NCI-H2081 (cell line): ENCODE measurements at places on chromosomes 1 and 21.

DNA sequence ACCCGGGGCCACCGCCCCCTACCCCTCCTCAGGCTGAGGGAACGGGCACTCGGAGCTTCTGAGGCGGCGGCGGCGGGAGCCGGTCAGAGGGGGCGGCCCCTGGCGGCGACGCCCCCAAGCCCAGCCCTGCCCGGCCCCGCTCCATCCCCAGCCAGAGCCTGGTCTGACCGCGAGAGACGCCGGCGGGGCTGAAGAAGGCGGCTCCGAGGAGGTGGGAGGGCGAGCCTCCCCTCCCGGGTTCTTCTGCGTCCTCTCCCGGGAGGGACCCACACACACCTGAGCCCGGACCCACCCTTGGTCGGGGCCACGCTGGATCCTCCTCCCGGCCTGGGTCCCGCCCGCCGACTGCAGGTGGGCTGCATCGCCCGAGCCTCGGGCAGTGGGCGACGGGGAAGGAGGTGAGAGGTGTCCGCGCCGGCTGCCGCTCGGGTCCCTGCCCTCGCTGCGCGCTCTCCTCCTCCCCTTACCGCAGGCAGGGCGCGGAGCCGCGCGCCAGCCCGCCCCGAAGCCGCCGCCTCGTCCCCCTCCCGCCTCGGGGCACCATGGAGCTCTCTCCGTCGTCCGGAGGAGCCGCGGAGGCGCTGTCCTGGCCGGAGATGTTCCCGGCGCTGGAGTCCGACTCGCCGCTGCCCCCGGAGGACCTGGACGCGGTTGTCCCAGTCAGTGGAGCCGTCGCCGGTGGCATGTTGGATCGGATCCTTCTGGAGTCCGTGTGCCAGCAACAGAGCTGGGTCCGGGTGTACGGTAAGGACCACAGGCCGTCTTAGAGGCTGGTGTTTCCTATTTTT lies at the start of gene RASAL2:
Gene RASAL2 (plus strand): TSS at position 154 of the 788 bp plus-strand sequence. CDS start 389 bp downstream, at position 543.
- peak; percentile 51 for DNase-seq

DNA sequence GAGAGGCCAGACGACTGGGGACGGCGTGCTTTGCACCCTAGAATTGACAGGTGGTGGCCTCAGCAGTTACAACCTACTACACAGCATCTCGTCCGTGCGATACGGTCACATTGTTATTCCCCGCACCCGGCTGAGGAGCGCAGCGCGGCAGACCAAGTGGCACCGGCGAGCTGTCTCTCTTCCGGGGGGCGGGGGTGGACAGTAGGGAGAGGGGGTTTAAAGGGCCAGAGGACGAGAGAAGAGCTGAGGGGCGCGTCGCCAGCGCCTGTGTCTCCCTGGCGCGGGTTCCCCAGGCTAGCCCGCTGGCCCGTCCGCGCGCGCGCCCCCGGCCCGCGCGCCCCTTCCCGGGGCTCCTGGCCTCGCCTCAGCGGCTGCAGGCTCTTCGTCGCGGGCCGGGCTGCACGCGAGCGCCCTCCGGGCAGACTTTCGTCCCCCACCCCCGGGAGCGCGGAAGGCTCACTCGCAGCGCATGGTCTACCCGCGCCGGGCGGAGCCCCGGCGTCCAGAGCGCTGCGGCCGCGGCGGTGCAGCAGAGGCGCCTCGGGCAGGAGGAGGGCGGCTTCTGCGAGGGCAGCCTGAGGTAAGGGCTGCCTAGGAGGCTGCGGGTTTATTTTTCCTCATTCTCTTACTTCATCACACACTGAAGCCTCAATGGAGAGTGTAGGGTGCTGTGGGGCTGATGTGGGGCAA lies at the start of gene PDE4B:
Gene PDE4B (plus strand): TSS at position 227 of the 690 bp plus-strand sequence.
- DNase-seq: peak; percentile 61

DNA sequence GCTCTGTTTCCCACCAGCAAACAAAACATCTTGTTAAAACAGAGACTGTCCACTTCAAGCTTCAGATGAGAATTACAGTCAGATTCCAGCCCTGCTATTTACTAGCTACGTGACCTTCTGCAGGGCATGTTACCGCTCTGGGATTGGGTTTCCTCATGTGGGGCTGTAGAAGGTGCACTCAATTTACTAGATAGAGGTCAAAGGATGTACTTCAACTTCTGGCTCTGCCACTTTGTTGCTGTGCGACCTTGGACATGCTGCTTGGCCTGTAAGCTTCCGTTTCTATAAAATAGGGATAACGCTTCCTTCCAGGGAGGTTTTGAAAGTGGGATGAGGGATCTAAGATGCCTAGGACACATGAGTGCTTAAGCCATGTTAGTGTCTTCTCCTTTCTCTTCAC lies 46.0 kb upstream of the LRIG2 start:
- DNase-seq: no peak

DNA sequence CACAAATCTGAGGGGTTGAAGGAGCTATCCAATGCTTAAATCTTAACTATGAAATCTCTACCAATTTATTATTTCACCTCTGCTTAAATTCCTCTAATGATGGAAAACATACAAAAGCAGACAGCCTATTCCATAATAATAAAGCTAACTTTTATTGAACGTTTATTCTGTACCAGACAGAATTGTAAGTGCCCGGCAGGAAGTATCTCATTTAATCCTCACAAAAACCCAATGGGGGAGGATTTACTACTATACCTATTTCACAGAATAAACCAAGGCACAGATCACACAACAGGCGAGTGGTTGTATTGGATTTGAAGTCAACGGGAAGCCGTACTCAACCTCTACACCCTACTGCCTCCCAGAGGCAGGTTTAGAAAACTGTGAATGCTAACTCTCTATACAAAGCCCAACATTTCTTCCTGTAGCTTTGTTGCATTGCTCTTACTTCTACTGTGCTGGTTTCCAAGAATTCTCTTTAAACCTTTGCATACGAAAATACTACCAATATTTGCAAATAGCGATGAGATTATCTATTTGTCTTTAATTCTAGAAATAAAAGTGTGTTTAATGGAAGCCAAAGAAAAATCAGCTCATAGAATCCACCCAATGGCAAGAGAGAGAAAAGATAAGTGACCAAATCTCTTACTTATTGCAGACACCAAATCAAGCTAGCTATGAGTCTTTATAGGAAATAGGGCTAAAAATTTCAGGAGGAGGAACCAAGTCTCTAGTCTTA lies 33.5 kb upstream of the C1orf53 start:
- DNase-seq: peak; percentile 52

DNA sequence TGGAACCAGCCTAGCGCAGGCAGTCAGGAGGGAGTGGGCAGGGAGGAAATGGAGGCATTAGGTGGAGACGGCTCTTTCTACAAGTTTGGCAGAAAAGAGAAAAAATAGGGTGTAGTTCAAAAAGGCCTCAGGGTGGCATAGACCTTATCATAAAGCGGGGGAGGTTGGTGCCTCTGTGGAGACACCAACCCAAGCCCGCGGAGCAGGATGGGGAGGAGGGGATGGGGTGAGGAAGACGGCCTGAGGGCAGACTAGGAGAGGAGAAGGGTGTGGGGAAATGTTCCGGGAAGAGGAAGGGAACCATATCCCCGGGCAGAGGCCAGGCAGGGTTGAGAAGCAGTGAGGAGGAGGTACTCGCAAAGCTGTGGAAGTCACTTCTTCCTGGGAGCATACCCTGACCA lies 17.4 kb upstream of the SHE start:
- DNase-seq: no peak

GRCh38 chr1:1827089-1827848 lies 49.0 kb upstream of the NADK start:
- DNase-seq: no peak

DNA sequence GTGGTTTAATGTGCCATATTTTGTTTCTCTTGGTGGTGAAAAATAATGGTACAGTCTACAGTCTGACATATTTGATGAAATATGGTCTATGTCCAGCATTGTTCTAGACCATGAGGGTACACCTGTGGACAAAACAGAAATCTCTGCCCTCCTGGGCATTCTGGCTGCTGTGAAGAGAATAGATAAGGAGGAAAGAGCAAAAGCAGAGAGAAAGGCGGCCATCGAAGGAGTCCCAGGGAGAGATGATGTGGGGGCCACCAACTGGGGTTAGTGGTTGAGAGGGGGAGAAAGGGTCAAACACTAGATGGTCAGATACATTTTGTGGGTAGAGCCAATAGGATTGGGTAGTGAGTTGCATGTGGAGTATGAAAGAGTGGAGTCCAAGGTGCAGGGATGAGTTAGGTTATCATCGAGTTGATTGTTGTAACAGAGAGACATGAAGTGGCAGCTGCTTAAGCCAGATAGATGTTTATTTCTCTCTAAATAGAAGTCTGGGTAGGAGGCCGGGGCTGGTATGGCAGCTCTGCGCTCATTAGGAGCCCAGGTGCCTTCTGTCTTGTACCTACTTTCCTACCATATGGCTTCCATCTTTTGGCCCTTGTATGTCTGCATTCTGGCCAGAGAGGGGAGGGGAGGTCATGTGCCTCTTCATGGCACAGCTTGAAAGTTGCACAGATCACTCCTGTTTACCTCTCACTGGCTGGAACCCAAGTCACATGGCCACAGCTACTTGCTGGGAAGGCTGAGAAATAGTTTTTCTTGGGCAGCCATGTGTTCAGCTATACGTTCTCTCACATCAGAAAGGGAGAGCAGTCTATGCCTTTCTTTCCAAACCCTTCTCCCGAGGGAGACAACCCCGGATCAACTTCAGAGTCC lies 13.0 kb downstream of the UBE4B start:
- DNase-seq: no peak

- DNase-seq: no peak
Measured at GRCh38 chr1:39675220-39675619, 3.3 kb upstream of the NT5C1A start.

- DNase-seq: no peak
Measured at GRCh38 chr1:86169625-86170024, 13.1 kb upstream of the COL24A1 start.

- peak; percentile 30 for DNase-seq
Measured at GRCh38 chr1:224615861-224616755, at the start of gene CNIH3. CNIH3 (plus strand) TSS chr1:224616317; CDS start chr1:224617175, 858 bp downstream.

DNA sequence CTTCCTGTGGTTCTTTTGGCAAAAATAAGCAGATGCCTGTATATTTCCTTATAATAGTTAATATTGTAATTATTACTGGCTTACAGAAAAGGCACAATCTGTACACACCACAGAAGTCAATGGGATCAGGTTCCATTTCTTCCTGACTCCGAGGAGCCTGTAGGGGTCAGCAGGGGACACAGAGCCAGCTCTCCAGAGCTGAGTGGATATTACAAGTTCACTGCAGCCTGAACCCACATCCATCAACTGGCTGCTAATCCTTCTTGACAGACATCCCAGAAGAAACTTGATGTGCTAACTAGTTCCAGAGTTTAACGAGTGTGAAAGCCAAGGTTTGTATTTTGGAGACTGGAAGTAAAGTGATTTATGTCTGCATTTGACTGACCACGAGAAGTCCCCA lies 203.8 kb downstream of the LMX1A start:
- DNase-seq: peak; percentile 4

GRCh38 chr1:119667173-119667572 lies 19.1 kb upstream of the ZNF697 start:
- no peak for DNase-seq

DNA sequence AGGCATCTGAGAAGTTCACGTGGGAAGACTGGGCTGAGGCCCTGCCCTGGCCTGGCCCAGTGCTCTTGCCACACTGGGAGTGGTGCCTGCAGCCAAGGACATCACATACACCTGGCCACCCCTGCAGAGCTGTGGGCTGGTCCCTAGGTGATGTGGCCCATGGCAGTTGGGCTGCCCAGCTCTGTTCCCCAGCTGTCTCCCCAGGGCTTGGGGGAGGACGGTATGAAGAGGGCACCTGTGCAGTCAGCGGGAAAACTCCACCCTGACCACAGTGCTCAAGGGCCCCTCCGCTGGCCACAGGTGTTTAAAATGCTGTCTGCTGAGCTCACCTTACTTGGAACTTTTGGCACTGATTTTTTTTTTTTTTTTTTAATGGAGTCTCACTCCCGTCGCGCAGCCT lies 120.4 kb upstream of the SLC25A33 start:
- DNase-seq: no peak

- DNase-seq: no peak
Measured at GRCh38 chr1:54475946-54476516, 69.8 kb upstream of the SSBP3 start.

GRCh38 chr1:194268839-194269238 lies 1082.4 kb upstream of the B3GALT2 start:
- no peak for DNase-seq

DNA sequence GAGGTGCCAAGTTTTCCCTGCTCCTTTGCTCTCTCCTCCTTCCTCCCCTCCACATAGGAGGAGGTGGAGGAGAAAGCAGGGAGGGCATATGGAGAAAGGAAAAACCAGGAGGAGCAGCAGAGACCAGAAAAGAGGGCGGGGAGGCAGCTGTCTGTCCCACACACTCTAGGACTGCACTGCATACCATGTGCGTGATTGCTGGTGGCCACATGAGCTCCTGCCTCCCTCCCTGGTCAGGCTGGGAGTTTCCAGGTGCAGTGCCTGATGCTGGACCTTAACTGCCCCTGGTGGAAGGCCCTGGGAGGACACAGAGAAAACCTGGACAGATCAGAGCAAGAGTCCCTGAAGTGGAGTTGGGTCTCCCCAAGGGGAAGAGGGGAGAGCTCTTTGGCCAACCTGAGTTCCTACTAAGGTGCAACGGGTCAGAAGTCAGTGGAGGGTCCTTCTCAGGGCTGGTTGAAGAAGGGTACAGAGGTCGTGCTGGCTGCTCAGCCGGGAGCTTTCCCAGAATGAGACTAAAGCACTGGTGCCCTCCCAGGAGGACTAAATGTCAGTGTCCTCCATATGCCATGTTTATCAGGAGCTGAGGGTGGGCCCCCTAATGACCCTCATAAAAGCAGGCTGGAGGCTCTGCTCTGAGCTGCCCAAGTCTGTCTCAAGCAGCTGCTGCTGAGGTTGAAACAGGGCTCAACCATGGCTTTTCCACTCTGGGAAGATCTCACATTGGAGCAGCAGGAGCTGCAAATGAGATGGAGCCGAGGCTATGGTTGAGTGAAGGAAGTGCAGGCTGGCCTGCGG lies 3.5 kb upstream of the LGR6 start:
- no peak for DNase-seq

DNA sequence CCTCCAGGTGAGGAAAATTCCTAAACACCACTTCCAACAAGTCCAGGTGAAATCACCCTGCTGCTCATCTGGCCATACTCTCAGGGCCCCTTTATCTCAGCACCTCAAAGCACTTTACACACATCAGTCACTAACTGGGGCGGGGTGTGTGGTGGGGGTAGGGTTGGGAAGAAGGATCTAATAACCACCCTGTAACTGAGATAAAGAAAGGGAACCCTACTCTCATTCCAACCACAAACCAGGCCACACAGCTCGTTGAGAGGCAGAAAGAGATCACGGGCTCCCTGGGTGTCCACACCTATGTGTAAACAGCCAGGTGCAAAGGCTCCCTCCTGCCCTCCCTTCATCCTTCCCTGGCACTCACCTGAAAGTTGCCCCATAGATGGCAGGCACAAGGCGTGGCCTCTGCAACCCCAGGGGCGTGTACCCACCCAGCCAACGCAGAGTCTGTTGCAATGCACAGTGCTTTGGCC lies 20.4 kb downstream of the GPR161 start:
- DNase-seq: no peak
